ENCODE measurements at places on chromosomes 1 and 21.

GRCh38 chr1:204081164-204081790, 8.4 kb downstream of the SOX13 start:
- H3K36me3 ChIP-seq = no peaks in the 10 kb centered on the region
- no peak overlapping the region for H3K4me3 ChIP-seq
- H3K27ac ChIP-seq = no peak overlapping the region
- DNase-seq = no peak
- no peaks in the 10 kb centered on the region for H3K27me3 ChIP-seq

GRCh38 chr1:27616441-27616840, 12.5 kb upstream of the AHDC1 start:
- no peak overlapping the region for H3K4me3 ChIP-seq
- H3K27ac ChIP-seq = no peak overlapping the region
- no peaks in the 10 kb centered on the region for H3K27me3 ChIP-seq
- DNase-seq = no peak
- H3K4me1 ChIP-seq = peaks cover 8% of the 10 kb centered on the region

GRCh38 chr1:182069028-182069466, 7.5 kb upstream of the ZNF648 start:
- no peak overlapping the region for H3K27ac ChIP-seq
- peaks cover 5% of the 10 kb centered on the region for H3K4me1 ChIP-seq
- no peak overlapping the region for H3K4me3 ChIP-seq
- DNase-seq = peak; percentile 64

DNA sequence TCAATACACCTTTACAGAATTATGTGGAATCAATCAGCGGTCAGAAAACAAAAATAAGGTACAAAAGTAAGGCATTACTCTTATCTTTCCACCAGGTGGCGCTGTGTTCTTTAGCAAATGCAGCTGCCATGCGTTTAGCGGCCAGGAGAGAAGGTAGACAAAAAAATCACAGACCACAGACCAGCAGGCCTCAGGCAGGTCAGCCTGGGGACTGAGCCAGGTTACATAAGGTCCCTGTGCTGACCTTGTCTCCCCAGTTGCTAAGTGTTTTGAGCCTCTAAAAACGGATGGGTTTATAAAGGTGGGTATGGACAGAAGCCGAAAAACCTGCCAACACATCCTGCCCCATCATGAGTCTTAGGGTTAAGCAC, 2.8 kb downstream of the RGS16 start:
- H3K36me3 ChIP-seq = no peaks in the 10 kb centered on the region
- H3K4me3 ChIP-seq = no peak overlapping the region
- DNase-seq = peak; percentile 84
- no peak overlapping the region for H3K27ac ChIP-seq

DNA sequence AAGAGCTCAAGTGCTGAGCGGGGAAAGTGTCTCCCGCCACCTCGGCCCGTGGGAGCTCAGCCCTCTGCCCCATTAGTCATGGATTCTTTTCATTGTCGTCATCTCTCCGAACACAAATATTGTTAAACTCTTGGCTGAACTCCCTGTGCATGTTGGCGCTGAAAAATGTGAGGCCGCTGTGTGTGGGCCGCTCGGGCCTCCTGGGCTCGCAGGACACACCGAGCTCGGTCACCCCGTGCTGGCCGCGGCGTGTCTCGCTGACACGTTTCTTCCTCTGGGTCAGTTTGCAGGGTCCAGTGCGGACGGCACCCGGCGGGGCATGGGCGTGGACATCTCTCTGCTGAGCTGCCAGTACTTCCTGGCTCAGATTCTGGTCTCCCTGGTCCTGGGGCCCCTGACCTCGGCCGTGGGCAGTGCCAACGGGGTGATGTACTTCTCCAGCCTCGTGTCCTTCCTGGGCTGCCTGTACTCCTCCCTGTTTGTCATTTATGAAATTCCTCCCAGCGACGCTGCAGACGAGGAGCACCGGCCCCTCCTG, 25.6 kb downstream of the SLC45A1 start:
- H3K4me1 ChIP-seq = no peaks in the 10 kb centered on the region
- H3K27ac ChIP-seq = no peak overlapping the region
- no peak for DNase-seq
- no peak overlapping the region for H3K4me3 ChIP-seq
- no peaks in the 10 kb centered on the region for H3K36me3 ChIP-seq
- H3K27me3 ChIP-seq = no peaks in the 10 kb centered on the region

DNA sequence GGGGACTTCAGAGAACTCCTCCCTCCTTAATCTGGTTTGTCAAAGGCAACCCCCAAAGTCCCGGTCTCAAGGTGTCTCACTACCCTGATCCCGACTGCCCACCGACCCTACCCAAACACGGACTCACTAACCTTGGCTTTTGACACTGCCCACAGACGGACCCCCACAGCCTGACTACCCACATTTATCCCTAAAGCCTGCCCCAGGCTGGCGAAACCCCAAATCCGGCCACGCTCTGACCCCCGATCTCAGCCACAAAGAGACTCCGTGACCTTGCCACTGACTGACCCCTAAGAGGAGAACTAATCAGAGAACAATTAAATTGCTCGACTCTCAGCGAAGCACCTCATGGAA, 5.2 kb downstream of the ID3 start:
- H3K36me3 ChIP-seq = peaks cover 24% of the 10 kb centered on the region
- H3K27me3 ChIP-seq = peaks cover 13% of the 10 kb centered on the region
- H3K4me3 ChIP-seq = peak overlapping the region; percentile 76
- H3K27ac ChIP-seq = peak overlapping the region; percentile 54
- H3K4me1 ChIP-seq = peaks cover 37% of the 10 kb centered on the region
- DNase-seq = no peak

- H3K36me3 ChIP-seq = no peaks in the 10 kb centered on the region
- H3K4me3 ChIP-seq = no peak overlapping the region
- H3K27ac ChIP-seq = no peak overlapping the region
- peaks cover 2% of the 10 kb centered on the region for H3K4me1 ChIP-seq
- DNase-seq = no peak
- H3K27me3 ChIP-seq = peaks cover 2% of the 10 kb centered on the region
These were observed 18.4 kb upstream of the DESI2 start for GRCh38 chr1:244634546-244634945.

GRCh38 chr1:69401879-69402278, 165.8 kb upstream of the LRRC7 start:
- no peaks in the 10 kb centered on the region for H3K27me3 ChIP-seq
- no peak for DNase-seq
- H3K27ac ChIP-seq = no peak overlapping the region
- H3K36me3 ChIP-seq = no peaks in the 10 kb centered on the region
- H3K4me3 ChIP-seq = no peak overlapping the region
